ENCODE measurements at places on chromosomes 2 and 18.

DNA sequence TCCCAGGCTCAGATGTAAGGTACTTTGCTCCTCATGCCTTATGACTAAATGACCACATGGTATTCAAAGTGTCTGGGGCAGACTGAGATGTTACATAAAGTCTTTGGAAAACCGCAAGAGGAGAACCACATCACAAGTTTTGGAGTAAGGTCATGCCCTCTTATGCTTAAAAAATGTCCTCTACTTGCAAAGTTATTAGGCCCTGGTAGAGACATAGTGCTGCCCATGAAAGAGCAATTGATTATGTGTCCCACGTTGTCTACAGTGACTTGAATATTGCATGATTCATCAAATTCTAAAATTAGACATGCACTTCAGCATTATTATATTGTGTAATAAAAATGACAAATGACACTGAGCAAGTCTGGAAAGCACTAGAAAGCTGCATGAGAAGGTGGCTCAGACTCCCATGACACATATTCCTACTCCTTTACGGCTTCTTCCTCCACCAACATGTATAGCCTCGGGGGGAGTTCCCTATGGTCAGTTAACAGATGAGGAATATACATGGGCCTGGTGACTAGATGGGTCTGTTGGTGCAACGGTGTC, 602.6 kb upstream of the VRK2 start:
- no peak for DNase-seq

GRCh38 chr2:94994914-94995552, 30.5 kb upstream of the MAL start:
- DNase-seq: no peak

GRCh38 chr2:137764646-137765045, 199.6 kb upstream of the HNMT start:
- no peak for DNase-seq

GRCh38 chr2:104340162-104340561, 513.8 kb upstream of the POU3F3 start:
- no peak for DNase-seq

DNA sequence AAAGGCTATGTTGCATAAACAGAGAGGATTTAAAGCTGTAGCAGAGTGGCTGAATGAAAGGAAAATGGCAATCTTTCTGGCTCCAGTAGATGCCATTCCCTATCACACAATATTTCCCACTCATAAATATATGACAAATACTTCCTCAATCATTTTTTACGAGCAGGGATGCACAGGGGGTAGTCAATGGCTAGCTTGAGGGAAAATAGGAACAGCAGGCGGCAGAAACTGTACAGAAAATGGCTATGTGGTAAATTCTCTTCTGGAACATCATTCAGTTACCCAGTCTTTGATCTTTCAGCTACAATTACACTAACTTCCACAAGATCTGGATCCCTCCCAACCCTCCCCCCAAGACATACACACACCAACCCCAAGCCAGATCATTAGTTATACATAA, 127.2 kb downstream of the OLA1 start:
- DNase-seq: peak; percentile 93

DNA sequence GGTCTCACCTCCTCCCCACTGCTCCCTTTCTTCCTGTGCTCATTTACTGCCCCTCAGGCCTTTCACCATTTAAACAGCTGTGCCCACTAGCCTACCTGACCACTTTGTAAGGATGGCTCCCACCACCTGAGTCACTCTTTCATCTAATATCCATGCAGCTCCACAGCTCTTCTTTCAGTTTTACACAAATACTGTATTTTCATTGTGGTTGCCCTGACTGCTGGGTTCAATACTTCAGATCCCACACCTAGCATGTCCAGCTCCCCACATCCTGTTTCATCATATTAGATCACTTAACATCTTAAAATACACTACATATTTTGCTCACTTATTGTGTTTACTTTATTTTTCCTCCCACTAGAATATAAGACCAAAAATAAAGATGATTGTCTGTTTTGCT, 1110.6 kb downstream of the TSN start:
- DNase-seq: no peak

GRCh38 chr2:117232305-117232704, 582.2 kb upstream of the DDX18 start:
- DNase-seq: no peak

DNA sequence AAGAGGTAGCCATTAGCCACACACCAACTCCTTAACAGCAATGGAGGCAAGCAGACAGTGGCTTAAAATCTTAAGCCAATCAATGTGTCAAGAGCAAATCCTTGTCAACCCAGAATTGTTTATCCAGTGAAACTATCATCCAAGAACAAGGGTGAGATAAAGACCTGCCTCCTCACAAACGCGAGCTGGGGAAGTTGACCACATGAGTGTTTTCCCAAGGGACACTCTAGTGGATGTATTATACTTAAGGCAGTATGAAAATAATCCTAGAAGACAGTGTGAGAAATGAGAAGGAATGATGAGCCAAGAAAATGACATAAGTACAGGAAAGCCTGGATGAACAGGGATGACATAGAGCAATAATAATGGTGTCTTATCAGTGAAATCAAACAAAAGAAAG, 209.6 kb downstream of the TWIST2 start:
- no peak for DNase-seq

- peak; percentile 72 for DNase-seq
Observed at GRCh38 chr2:72150157-72150860, 2.6 kb upstream of the CYP26B1 start.

DNA sequence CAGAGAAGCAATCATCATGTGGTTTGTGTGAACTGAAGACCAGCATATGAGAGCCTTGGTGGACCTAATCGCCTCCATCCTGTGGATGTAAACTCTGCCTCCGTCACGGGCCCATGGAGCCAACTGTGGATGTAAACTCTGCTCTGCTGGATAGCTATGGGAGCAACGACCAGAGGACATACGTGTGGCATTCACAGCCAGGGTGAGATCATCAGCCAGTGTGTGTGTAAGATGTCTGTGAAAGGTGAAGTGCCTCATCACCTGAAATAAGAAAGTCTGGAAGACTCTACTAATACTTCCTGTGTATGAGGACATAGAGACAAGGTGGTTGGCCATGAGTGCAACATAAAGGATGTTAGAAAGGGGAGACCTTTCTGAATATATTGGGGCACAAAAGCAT, 63.5 kb downstream of the CYB5A start:
- no peak for DNase-seq

DNA sequence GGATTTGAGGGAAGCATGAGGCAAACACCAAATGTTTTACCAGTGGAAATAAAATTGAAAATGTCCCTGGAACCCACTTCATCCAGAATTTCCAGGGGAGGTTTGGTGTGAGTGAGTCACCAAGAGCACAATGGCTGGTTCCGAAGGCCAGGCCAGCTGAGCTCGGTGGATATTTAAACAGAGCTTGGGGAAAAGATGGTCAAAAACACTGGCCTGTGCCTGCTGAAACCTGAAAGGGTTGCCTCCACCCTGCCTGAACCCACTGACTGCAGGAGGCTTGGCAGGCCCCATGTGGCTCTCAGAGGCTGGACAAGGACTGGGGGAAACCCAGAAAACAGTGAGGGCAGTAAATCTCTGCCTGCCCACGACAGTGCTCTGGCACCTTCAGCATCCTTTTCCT, 93.9 kb downstream of the TTC32 start:
- DNase-seq: no peak

DNA sequence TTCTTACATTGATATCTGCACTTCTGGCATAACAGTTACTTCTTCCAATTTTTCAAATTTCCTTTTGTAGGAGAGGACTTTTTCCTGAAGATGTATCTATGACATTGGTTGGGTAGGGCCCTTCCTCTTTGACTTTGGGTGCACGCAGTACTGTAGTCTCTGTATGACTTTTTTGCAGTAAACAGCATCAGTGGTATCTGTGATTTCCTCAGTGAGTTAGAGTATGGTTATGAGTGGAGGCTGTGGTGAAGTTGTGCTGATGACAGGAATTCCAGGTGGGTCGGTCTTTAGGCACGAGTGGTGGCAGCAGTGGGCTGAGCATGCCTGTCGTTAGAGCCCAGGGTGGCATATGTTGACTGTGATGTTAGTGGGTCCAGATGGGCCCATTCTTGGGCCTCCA, 17.6 kb downstream of the ACVR1C start:
- no peak for DNase-seq

DNA sequence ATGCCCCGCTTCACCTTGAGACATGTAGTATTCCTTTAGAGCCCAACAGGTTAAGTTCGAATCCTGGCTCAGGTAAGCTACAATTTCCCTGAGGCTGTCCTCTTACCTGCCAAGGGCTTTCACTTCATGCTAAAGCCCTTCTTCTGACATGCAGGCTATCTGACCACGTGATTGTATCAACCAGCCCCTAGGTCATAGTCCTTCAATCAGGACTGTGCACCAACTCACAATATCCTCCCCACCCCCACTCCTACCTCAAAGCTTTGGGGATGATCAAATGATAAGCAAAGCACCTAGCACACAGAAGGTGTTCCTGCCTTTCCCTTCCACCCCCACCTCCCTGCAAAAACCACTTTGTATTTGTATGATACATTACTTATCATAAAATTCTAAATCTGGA, 78.9 kb downstream of the AAK1 start:
- DNase-seq: no peak

DNA sequence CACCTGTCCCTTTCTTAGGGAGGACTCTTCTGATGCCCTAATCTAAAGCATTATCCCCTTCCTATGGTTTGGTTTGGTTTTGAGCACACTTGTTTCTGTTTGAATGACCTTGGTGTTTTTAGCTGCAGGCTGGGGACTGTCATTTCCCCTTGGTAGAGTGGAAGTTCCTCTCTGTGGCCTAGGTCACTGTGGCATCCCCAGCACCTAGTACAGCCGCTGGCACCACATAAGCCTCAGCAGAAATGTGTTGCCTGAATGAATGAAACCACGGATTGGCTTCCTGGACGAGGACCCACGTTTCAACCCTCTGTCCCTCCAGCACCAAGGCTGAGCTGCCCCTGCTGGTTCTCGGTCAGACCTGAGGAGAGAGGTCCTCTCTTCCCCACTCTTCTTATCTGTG, 159.9 kb downstream of the CTIF start:
- DNase-seq: no peak
